ENCODE measurements at places on chromosomes 5 and 9. TPM values are rescaled to one million over a fixed set of nuclear protein-coding genes. Genes with fewer than 3 reads are reported as not detected.

Gene IL3
- 0.25 TPM for total RNA-seq

DNA sequence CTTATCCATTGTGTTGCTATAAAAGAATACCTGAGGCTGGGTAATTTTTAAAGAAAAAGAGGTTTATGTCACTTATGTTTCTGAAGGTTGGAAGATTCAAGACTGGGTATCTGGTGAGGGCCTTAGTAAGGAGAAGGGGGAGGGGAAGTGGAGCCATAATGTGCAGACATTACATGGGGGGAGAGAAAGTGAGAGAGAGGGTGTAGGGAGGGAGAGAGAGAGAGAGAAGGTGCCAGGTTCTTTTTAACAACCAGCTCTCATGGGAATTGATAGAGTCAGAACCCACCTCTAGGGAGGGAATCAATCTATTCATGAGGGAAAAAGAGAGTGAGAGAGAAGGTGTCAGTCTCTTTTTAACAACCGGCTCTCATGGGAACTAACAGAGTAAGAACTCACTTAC, 29.5 kb downstream of the SPEF2 start:
- H3K36me3 ChIP-seq = no peaks in the 10 kb centered on the region
- no peaks in the 10 kb centered on the region for H3K27me3 ChIP-seq
- H3K4me3 ChIP-seq = no peak overlapping the region
- DNase-seq = no peak
- no peaks in the 10 kb centered on the region for H3K4me1 ChIP-seq
- no peak overlapping the region for H3K27ac ChIP-seq

GRCh38 chr5:150409638-150410523, 2.8 kb downstream of the CD74 start:
- no peaks in the 10 kb centered on the region for H3K4me1 ChIP-seq
- peak overlapping the region; percentile 79 for H3K27ac ChIP-seq
- H3K36me3 ChIP-seq = no peaks in the 10 kb centered on the region
- H3K4me3 ChIP-seq = peak overlapping the region; percentile 46

DNA sequence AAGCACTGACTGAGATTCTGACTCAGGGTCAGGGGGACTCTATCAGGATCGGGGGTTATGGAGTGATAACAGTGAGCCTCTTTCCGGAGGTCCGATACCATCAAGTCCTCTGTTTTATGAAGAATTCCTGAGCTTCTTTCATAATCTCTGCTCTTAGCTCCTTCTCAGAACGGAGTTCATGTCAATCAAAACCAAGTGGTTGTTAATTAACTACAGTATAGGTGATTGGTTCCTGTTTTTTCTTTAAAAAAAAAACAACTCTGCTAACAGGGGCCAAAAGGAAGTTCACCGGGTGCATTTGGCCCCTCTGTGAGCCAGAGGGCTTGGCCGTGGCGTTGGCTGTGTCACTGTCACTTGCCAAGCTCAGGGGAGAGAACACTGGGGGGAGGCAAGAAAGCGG, 4.0 kb downstream of the GFI1B start:
- peaks cover 20% of the 10 kb centered on the region for H3K27me3 ChIP-seq
- no peaks in the 10 kb centered on the region for H3K36me3 ChIP-seq
- no peak for DNase-seq
- no peaks in the 10 kb centered on the region for H3K4me1 ChIP-seq
- H3K27ac ChIP-seq = no peak overlapping the region

DNA sequence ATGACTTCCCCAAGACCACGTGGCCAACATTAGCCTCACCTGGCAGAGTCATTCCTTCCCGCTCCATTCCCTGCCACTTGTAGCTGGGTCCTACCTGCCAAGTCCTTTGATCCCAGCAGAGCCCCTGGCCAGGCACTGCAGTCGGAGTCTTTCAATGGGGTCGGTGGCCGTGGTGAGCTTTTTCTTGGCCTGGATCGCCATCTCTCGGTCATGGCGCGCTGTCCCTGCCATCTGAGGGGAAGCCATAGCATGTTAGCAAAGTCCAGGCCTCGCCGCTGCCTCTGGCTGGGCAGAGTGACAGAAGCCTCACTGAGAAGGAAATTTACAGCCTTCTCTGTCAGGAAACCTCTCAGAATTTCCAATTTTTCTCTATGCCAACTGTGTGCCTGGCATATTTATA, 17.5 kb downstream of the CAPSL start:
- no peak overlapping the region for H3K27ac ChIP-seq
- no peak overlapping the region for H3K4me3 ChIP-seq
- no peaks in the 10 kb centered on the region for H3K36me3 ChIP-seq
- DNase-seq = no peak

- no peak for DNase-seq
- H3K27me3 ChIP-seq = no peaks in the 10 kb centered on the region
- H3K4me1 ChIP-seq = no peaks in the 10 kb centered on the region
- H3K27ac ChIP-seq = no peak overlapping the region
- H3K36me3 ChIP-seq = no peaks in the 10 kb centered on the region
Observed at GRCh38 chr5:144142824-144143162, 27.7 kb downstream of the YIPF5 start.

Gene HAND1
- total RNA-seq = not detected

GRCh38 chr9:134178394-134178767, 14.0 kb upstream of the RNU6ATAC start:
- peaks cover 3% of the 10 kb centered on the region for H3K27me3 ChIP-seq
- no peak overlapping the region for H3K4me3 ChIP-seq
- H3K27ac ChIP-seq = no peak overlapping the region
- no peaks in the 10 kb centered on the region for H3K4me1 ChIP-seq

DNA sequence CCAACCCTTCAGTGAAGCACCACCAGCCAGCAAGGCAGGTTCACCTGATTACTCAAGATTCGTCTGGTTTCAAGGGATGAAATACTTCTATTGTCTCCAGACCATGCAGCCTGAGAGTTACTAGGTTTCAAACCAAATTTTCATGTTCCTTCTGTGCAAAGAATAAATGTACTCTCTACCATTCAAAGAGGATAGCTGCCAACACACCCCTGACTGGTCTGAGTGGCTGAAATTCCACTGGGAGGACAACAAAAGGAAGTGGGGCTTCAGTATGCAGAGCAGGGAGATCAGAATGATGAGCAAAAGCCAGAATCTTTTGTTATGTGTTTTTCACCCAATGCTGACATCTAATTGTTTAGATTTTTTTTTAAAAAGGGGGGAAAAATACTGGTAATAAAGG, 356.3 kb downstream of the BNC2 start:
- no peak overlapping the region for H3K27ac ChIP-seq
- DNase-seq = no peak
- no peak overlapping the region for H3K4me3 ChIP-seq

Gene CD14
- 48.3 TPM for total RNA-seq

GRCh38 chr5:156393980-156394379, 67.0 kb downstream of the SGCD start:
- no peaks in the 10 kb centered on the region for H3K36me3 ChIP-seq
- H3K27ac ChIP-seq = no peak overlapping the region
- no peaks in the 10 kb centered on the region for H3K4me1 ChIP-seq

DNA sequence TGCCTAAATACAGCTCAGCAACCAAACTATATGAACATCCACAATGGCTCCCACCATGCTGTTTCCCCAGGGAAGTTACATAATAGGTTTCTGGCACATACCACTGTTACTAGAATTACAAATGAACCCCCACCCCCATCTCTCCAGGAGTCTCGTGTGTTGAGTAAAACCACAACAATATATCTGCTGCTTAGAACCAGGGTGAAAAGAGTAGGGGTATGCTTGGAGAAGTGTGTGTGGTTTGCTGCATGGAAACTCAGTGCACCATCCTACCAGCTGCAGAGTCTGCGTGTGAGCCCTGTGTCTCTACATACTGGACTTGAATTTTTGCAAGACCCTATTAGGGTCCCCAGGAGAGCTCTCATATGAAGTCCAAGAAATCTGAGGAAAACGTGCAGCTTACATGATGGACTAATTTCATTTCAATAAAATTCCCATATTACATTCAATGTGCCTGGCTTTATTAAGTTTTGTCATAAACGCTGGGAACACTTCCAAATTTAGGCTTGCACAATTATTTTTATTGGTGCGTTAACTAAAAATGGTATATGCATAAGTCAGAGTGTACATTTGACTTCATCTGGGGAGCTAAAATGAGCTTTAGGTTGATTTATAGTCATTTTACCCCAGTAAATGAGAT, 104.5 kb upstream of the NFIB start:
- no peak overlapping the region for H3K27ac ChIP-seq
- H3K27me3 ChIP-seq = no peaks in the 10 kb centered on the region
- H3K4me1 ChIP-seq = no peaks in the 10 kb centered on the region
- H3K4me3 ChIP-seq = no peak overlapping the region
- no peak for DNase-seq

Gene SHISAL2B
- not detected for total RNA-seq

DNA sequence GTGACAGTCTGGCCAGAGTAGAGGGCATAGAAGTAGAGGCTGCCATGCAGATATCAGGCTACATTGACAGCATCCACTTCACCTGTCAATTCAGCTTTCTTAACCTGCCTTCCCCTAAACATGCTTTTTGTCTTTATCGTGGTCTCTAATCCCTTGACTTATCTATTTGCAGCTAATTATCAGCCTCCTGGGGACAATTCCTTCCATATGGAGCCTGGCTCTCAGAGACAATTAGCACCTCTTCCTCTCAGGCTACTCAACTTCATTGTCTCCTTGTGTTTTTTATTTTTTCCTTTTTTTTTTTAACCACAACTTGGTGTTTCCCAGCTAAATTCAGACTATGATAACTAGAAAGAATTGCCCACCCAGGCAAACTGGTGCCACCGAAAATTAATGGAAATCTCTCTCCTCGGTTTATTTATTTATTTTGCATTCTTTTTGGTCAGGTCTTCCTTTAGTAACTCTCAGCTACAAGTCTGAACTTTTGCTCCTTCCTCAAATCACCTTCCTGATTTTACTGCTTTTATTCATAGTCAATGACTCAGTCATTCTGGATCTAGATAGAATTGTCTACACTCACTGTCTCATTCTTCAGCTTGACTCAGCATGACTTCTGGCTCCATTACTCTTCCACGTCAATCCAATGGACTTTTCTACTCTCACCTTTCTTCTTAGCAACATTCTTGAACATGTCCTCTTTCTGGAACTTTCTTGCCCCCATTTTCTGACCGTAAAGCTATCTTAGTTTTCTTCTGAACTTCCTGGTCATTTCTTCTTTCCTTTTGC, 63.0 kb upstream of the BASP1 start:
- DNase-seq = no peak
- H3K36me3 ChIP-seq = no peaks in the 10 kb centered on the region
- H3K27me3 ChIP-seq = no peaks in the 10 kb centered on the region

Gene CTSV
- total RNA-seq = 6.0 TPM

DNA sequence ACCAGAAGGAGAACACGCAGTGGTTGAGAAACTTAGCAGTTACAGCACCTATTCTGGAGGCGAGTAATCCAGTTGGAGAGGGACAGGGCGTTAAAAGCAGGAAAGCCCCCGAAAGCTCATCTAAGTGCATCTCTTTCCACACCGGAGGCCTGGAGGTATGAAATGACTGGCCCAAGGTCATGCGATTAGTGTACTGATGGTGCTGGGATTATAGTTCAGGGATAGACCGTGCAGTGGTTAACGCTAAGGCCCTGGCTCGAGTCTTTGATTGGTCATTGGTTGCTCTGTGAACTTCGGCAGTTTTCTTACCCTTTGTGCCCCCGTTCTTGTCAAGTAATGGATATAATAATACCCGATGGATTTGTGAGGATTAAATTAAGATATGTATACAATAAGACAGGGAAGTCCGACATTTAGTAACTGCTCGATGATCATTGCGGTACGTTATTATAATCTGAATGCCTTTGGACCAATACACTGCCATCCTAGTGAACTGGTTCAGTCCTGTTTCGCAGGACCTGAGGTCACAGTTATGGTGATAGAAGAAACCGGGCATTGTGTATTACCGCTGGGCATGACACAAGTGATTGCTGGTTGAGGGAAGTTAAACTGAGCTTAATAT, 960 bp downstream of the CANX start:
- H3K27me3 ChIP-seq = no peaks in the 10 kb centered on the region
- H3K36me3 ChIP-seq = no peaks in the 10 kb centered on the region
- peak overlapping the region; percentile 88 for H3K27ac ChIP-seq

Gene NEUROG1
- not detected for total RNA-seq

DNA sequence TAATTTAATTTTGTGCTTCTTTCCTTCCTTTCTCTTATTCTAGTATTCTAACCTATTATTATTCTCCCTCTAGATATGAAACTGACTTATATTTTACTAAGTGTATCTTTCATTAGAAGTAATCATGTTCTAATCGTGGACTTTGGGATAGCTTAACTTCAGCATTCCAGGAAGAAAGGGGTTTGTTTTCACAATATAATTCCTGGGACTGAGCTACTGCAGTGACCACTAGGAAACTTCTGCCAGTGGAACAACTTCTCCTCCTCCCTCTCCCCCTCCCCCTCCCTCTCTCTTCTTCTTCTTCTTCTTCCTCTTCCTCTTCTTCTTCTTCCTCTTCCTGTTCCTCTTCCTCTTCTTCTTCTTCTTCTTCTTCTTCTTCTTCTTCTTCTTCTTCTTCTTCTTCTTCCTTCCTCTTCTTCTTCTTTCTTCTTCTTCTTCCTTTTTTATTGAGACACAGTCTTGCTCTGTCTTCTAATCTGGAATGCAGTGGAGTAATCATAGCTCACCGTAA, 127.9 kb downstream of the NNT start:
- H3K27me3 ChIP-seq = no peaks in the 10 kb centered on the region
- no peak overlapping the region for H3K27ac ChIP-seq
- H3K36me3 ChIP-seq = no peaks in the 10 kb centered on the region
- DNase-seq = no peak

- H3K27me3 ChIP-seq = no peaks in the 10 kb centered on the region
- no peak for DNase-seq
- no peak overlapping the region for H3K27ac ChIP-seq
- H3K36me3 ChIP-seq = no peaks in the 10 kb centered on the region
- H3K4me3 ChIP-seq = no peak overlapping the region
Observed at GRCh38 chr5:3449481-3449880, 146.2 kb upstream of the IRX1 start.
